Stimulated activated CD4-positive, alpha-beta T cell treated with anti-CD3 and anti-CD28 coated beads, Interleukin-12 subunit alpha, Interleukin-12 subunit beta, amount 100 ng/mL, for 48 hours (primary cell): ENCODE measurements at places on chromosomes 11 and 22.

- no peak for DNase-seq
Observed at GRCh38 chr11:132131047-132131446, 760.6 kb downstream of the NTM start.

DNA sequence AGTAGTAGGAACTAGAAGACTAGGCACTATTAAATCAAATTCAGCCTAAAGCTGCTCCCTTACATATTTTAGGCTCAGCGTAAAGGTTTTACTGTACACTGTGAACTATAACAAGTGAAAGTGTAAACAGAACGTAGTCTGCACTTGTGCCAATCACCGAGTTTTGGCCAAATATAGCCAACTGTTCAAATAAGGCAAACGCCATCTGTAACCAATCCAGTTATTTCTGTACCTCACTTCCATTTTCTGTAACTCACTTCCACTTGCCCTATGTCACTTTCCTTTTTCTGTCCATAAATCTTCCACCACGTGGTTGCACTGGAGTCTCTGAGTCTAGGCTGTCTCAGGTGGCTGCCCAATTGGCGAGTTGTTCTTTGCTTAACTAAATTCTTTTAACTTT, 2132.2 kb downstream of the LRRC4C start:
- DNase-seq = no peak

DNA sequence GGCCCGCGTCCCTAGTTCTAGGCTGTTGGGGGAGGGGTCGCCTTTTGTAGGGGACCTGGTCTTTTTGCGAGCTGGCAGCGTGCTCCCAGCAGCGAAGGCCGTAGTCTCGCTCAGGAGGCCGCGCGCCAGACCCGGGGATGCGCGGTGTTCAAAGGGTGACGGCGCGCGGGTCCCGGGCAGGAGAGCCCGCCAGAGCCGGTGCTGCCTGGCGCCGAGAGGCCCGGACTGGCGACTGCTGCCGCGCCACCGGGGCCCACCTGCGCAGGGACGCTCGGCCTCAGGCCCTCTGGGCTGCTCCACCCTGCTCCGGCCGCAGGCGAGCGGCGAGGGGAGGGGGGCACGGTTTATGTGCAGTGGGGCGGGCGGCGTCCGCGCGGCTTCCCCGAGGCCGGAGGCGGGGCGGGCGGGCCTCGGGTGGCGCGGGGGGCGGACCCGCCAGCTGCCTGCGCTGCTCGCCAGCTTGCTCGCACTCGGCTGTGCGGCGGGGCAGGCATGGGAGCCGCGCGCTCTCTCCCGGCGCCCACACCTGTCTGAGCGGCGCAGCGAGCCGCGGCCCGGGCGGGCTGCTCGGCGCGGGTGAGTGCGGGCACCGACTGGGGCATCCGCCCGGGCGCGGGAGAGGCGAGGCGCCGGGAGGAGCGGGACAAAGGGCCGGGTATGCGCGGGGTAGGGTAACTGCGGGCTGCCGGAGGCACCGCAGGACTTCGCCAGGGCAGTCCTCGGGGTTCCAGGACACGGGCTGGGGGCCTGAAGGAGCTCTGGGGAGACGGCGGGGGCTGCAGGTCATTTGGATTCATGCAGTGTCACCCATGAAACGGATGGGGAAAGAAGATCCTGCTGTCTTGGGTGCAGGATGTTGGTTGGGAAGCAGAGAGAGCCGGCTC, at the start of gene PRSS23:
PRSS23 (plus strand) TSS at position 467 of the 884 bp plus-strand sequence. CDS start 7,102 bp downstream, outside the sequence.
- no peak for DNase-seq

DNA sequence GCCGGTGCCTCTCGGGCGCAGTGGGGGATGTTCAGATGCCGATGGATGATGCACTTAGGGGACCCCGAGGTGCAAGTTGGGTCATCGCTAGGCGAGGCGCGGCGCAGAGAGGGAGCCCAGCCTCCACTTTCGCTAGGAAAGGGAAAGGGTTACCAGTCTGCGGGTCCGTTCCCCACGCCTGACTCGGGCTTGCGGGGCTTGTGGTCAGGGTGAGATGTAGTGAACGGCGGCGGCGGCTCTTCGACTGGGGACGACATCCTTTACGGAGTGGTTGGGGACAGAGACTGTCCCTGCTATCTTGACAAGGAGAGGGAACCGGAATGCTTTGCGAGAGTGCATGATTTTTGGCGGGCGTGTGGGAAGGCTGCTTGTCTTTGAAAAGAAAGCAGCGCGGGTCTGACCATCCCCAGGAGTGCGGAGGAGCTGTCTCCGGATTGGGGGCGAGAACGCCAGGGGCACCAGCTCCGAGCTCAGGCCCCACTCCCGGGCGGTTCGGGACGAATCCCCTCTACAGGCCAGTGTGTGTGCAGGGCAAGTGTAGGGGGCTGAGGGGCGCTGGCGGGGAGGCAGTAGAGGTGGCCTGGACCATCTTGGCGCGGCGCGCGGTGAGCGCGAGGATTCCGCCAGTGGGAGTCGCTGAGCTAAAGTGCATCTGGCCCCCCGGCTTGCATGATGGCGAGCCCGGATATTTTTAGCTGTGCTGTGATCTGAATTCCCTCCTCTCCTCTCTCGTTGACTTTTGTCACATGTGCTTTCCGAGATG, 1.1 kb downstream of the FAT3 start:
- no peak for DNase-seq

DNA sequence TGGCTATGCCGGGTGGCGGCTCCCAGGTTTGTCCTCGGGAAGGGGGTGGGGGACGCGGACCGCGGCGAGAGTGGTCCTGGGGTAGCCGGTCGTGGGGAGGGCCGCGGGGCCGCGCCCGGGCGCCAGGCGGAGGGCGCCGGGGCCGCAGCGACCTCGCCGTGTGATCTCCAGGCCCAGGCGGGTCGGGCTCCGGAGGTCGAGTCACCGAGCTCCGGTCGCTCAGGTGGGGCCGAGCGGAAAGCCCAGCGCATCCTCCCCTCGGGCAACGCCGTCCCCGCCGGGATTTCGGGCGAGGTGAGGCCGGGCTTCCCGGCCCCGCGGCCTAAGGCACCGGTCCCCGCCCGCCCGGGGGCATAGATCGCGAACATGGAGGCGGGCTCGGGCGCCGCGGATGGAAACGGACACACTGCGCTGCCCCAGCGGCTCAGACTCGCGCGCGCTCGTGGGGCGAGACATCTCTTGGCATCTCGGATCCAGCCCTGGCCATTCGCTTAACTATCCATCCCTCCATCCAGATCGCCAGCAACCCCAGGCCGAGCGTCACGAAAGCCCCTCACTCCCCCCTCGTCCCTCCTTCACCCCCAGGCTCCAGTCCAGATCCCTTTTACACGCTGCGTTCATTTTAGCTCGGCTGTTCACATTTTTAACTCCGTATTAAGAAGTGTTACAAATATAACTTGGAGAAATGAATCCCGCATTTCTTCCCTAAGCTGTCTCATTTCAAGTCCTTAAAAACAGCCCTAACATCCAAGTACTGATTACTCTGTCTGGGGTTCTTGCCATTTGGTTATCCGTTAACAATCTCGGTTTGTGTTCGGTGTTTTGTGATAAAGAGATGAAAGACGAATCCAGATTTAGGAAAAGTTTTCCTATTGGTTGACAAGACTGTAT, 460 bp downstream of the ZC3H12C start:
- DNase-seq = no peak

- no peak for DNase-seq
Observed at GRCh38 chr11:48013269-48013901, 33.0 kb downstream of the PTPRJ start.

DNA sequence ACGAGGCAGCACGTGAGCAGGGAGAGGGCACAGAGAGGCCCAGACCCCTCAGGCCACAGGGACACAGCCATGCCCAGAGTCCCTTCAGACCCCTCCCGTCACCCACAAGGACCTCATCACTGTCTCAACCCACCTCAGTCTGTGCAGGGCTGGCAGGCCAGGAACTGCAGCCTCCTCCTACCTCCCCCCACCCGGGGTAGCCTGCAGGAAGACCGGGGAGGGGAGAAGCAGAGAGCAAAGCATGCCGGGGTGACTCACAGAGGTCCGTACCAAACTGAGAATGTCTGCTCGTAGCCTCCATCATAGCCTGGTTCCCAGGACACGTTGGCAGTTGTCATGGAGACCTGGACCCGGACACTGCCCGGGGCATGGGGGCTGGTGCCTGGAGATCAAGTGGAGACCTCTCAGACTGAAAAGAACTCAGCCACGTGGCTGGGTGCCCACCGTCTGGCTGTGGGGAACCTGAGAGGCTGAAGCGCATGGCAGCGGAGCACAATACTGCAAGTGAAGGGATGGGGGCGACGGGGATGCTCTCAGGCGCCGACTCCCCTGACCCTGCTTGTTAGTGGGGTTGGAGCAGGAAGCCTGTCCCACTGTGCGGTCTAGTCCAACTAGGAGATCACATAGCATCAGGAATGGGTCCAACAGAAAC, 27.2 kb downstream of the IGSF9B start:
- DNase-seq = no peak

DNA sequence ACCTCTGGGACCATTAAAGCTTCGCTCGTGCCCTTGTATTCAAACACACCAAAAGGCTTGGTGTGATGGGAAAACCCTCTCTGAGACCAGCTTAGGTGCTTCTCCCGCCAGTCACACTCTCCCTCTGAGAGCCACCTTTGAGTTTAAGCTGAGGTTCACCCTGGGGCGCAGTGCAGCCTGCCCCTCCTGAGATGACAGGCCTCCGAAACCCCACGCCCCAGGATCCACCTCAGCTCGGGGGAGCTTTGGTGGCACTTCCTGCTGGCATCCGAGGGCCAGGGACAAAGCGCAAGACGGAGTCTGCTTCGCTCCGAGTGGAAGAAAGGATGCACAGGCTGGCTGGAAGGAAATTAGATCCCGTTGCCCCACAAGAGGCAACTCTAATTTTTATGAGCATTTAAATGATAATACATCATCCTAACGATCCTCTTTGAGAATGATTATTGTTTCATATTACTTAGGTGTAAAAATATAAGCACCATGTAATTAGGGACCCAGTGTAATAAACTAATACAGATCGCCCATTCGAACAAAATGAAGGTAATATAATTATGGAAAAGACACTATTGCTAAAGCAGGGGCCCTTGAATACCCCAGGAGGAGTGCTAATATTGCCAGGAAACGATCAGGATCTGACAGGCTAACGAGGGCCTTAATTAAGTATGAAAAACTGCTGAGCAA, 134.7 kb downstream of the CEP164 start:
- no peak for DNase-seq

DNA sequence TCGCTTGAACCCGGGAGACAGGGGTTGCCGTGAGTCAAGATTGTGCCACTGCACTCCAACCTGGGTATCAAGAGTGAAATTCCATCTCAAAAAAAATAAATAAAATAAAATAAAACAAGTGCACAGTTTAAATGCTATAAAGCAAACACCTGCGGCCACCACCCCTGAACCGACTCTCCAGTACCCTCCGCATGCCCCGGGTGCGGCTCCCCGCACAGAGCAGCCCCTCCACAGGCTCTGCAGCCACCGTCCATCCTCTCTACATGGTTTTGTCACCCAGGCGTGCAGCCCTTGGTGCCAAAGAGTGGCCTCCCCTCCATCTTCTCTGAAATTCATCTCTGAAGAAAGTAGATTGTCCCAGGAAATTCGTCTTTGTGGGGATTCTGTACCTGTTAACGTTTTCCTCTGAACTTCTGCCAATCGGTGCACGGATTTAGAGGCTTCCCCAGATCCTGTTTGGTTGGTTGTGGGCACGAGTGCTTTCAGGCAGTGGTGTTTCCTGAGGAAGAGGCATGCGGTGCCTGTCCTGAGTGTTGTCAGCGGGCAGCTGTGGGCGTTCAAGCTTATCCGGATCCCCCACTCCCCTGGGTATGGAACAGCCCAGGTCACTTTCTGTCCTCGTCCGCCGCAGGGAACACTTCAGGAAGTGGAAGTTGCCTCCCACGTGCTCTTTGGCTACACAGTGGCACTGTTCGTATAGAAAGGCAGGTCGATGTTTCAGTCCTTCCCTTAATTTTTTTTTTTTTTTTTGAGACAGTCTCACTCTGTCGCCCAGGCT, 4.1 kb downstream of the MIOX start:
- no peak for DNase-seq

DNA sequence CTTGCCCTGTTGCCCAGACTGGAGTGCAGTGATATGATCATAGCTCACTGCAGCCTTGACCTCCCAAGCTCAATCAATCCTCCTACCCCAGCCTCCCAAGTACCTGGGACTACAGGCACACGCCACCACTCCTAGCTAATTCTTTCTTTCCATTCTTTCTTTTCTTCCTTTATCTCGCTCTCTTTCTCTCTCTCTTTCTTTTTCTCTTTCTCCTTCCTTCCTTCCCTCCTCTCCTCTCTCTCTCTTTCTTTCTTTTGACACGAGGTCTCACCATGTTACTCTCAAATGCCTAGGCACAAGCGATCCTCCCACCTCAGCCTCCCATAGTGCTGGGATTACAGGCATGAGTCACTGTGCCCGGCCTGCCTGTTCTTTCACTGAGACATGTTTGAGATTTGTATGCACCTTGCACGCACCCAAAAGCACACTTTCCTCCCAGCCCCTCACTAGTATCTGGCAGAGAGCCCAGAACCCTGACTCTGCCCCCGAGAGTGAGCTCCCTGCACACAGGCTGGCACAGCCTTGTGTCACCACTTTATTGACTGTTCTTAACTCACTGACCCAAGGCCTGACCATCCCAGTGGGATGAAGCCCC, 56.8 kb downstream of the CD6 start:
- peak; percentile 69 for DNase-seq

DNA sequence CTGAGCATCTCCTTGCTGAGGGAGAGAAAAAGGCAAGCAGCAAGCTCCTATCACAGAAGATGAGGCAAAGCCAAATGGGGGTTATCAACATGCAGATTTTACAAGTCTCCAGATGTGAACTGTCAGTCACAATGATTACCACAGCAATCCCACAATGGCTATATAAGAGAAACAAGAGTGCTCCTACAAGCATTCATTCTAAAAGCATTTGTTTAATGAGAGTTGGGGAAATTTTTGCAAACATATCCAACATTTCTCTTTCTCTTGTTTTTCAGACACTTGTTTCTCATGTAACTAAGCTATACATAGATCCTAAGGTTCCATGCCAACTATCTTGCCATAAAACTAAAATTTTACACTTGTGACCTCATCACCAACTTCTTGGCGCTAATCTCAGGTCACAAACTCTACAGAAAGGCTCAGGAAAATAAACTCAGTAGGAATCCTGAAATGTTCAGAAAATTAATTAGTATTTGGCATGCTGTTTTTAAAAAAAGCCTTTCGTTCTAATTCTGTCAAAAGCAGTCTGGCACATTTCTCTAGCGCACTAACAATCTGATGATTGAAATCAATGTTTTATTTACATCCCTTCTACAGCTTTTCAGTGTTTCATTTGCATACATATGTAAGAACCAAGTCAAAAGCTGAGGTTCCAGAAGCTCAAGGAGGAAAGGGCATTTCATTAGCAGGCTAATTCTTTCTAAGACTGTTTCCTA, 199.5 kb downstream of the TTC28 start:
- no peak for DNase-seq

GRCh38 chr11:117647872-117648271, 149.1 kb downstream of the DSCAML1 start:
- DNase-seq = no peak

GRCh38 chr11:34215806-34216453, 110.5 kb downstream of the NAT10 start:
- DNase-seq = no peak

GRCh38 chr11:76626266-76626665, 44.3 kb downstream of the LRRC32 start:
- DNase-seq = no peak
